CD4-positive, alpha-beta T cell treated with Interleukin-17A for 1 hour (primary cell): ENCODE measurements at places on chromosomes 1 and 21.

DNA sequence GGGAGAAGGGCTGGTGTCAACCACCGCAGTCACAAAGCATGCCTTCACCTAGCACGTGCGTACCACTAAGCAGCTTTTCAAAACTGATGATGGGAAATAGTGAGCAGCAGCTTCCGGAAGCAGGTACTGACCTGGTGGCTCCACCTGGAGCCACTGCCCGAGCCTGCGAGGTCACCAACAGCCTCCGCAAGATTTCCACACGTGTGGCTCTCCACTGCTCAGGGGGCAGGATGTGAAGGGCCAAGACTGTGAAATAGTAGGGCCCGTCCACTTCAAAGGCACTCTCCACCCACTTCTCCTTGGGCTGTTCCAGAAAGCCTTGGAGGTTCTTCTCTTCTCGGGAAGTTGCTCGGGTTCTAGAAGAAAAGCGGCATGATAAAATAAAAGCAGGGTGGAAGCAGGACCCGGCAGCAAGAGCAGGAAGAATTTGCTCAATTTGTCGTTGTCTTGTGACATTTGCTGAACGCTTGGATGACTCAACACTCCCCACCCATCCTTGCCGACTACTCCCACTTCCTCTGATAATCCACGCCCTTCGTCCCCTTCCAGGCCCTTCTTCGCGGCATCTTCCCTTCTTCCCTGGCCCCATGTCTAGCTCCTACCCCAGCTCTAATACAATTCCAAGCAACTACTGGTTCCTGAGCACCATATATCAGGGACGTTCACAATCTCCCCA is 124.9 kb upstream of the IFFO2 start:
- DNase-seq, result no peak

- no peak for DNase-seq
Observed at GRCh38 chr1:207808322-207808705, 56.5 kb downstream of the CD46 start.

- no peak for DNase-seq
Observed at GRCh38 chr1:227315629-227316346, 2.5 kb downstream of the CDC42BPA start.

- DNase-seq, result no peak
Observed at GRCh38 chr1:207893737-207894582, 17.0 kb downstream of the CD34 start.

- DNase-seq, result no peak
Observed at GRCh38 chr1:240254778-240255291, 163.2 kb downstream of the FMN2 start.

DNA sequence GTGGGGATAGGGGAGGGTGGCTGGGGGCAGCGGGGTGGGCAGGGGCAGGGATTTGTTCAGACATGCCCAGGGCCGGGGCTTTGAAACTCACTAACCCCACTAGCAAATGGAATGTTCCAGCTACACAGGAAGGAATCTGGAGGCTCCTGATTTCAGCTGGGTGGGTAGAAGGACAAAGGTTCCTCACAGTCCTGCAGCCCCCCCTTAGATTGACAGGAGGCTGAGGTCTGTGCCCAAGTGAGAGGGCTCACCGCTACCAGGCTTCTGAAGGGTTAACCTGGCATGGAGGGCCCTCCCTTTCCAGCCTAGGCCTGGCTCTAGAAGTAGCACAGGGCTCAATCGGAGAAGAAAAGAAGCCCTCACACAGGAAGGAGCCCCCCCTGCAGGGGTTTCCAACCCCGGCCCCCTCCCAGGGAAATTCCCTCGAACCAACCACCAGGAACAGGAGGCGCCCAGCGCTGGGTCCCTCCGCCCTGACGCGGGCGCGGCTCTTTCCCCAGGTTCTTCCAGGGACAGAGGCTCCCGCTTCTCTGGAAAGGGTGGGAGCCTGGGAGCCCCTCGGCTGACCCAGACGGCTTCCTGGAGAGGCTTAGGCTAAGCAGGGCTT is 3.3 kb downstream of the EPHA2 start:
- no peak for DNase-seq

- no peak for DNase-seq
Observed at GRCh38 chr1:59092126-59092525, 204.8 kb upstream of the FGGY start.

GRCh38 chr1:17639703-17640340 is 100.3 kb downstream of the ARHGEF10L start:
- DNase-seq, result no peak

DNA sequence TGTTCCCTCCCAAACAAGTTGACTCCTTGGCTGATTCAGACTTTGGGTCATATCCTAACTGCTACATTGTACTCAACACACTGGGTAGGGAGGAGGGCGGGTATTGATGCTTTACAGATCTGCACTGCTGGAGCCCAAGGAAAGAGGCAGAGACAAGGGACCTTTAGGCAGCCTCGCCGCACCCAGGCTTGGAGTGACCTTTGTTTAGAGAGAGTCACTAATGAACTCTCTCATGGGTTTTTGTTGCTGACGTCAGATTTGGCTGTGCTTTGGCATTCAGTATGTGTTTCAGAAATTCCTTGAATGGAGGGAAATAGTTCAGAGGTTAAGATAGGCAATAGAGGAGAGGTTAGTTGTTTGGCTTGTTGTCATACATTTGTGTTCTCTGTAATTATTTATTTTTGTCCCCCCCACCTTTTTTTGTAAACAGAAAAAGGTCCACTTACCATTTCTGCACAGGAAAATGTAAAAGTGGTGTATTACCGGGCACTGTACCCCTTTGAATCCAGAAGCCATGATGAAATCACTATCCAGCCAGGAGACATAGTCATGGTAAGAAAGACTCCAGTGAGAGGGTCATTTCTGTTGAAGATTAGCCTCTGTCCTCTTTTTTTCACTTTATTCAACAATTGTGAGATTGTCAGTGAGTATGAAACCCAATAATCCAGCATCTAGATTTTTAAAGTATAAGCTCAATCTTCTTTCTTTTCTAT is 116.1 kb downstream of the ATP5PO start:
- no peak for DNase-seq

DNA sequence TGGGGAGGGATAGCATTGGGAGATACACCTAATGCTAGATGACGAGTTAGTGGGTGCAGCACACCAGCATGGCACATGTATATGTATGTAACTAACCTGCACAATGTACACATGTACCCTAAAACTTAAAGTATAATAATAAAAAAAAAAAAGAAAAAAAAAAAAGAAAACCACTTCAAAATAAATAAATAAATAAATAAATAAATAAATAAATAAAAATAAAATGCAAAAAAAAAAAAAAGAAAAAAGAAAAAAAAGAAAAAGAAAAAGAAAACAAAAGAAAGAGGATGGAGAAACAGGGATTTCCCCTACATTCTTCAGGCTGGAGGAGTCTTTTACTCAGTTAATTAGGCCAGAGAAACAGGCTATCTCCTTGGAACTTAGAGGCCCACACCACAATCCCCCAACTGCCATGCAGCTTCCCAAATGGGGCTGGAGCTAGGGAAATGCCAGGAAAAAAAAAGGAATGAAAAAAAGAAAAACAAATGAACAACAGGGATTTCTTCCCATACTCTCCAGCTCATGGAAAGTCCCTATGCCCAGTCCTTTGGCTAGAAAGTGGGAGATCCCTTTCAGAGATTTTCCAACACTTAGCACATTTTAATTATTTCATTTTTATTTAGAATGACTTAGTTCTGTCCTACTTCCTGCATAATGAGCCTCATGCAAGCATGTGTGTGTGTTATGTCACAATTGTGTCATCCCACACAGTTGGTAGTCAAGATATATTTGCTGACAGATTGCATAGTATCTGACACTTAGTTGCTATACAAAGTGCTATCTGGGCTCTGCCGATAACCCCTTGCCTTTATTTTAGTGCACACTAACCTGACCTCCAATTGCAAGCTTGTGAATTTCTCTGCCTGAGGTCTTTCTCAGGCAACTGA is 486.4 kb downstream of the PLPP3 start:
- no peak for DNase-seq

DNA sequence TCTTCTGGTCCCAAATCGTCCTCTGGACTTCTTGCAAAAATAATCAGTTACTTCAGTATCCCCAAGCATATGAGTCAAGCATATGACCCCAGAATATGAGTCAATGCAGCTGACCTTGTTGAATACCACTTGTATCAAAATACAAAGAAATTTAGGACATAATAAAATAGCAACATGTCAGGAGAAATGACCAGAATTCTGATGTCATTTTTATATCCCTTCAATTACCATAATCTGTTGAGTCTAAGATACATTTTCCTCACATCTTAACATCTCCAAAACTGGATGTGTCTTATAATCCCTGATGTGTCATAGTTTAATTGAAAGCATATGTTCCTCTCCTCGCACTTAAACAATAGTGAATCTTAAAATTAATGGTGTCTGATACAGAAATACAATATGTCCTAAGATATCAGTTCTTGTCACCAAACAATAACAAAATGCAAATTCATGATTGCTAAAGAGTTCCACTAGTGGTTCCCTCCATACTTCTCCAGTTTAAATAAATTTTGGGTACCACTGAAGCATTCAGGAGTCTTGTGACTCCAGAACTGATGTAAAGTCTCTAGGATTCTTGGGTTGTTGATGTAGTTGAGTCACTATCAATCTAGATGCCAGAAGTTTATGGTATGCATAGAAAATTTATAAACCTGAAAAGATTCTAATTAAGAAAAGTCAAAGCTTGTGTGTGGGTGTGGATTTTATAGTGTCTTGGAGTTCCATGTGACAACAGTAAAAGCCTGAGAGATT is 41.8 kb downstream of the KIFAP3 start:
- DNase-seq, result no peak

DNA sequence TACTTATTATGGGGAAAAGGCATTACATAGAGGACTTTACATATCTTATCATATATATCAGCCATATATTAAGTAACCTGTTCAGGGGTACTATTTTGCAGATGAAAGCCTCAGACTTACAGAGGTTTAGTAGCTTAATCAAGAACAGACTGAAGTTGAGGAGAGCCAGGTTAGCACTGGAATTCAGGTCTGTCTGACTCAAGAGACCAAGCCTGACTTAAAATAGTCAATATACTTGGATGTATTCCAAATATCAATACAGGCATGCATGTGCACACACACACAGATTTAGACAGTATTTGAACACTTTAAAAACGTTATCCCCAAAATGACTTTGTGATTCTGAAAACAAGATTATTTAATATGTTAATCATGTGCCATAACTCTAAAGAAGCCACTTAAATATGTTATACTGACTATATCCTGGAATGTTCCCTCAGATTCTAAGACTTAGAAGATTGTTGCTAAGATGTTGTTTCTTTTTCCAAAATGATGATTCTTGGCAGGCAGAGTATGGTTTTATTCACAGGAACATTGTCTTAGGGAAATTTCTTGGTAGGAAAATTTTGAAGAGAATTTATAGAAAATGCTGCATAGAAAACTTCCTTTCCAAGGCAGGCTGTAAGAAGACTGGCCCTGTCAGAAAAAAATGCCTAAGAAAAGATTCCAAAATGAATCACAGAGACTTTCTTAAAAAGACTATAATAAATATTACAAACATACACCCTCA is 61.6 kb downstream of the ADAMTS1 start:
- DNase-seq, result no peak

DNA sequence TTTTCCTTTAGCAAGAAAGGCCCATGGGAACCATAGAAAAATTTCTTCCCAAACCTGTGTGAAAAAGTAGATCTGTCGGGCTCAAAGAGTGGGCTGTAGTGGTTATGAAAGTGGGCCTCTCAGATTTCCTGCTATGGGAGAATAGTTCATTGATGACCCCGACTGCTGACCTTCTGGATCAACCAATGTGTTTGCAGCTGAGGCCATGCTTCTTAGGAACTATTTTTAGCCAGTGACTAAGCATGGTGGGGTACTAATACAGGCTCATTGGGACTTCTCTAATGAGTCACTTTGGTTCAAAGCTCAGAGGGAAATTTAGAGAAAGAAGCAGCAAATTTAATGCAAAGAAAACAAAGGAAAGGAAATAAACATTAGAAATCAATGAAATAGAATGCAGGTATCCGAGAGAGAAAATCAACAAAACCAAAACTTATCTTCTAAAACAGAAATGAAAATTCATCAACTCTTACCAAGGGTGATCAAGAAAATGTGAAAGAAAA is 12.6 kb upstream of the PSMA5 start:
- DNase-seq, result no peak

DNA sequence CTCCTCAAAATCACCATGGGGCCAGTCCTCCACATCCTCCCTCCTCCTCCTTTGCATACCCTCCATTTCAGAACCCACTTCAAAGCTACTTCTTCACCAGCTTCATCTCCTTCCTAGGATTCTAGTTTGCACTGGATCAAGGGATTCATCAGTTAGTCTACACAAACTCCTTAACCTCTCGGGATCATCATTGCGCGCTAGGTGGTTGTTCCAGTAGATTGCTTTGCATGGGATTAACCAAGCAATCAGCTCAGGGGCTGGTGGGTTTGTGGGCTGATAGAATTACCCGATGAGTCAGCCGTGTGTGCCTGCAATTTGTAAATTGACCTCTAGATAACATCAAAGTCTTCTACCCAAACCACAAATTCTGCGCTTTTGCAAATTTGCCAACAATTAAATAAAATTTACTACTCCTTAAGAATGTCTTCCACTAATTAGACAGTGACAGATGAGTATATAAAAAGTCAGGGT is 7.7 kb downstream of the KANK4 start:
- no peak for DNase-seq

DNA sequence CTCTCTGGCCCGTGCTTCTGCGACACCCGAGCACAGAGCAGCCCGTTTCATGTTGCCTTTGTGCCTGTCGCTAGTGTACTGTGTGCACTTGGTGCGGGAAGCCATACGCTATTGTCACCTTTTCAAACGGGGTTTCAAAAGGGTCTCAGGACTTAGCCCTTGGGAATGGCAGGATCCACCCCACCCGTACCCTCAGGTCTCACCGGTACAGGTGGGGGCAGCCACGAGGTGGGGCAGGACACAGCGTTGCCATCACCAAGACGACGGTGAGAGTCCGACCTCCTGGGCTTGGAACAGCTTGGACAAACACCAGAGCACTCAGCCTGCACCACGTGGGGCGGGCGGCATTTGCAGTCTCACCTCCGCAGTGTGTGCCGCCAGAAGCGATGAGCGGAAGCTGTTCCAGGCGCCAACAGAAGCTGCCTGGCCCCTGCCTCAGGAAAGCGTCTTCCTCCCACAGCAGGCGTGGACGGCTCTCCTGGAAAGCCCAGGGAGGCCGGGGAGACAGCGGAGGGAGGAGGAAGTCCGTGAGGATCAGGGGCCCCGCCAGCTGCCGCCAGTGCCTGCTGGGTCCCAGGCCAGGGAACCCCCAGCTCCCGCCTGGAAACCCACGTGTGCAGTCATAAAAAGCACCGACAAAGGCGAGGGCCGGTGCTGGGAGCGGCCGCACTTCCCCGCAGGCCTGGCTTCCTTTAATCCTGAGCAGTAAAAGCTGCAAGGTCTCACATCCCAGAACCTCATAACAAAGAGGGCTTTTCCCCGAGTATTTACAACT is 131.3 kb upstream of the ARHGEF16 start:
- DNase-seq, result no peak

- peak; percentile 69 for DNase-seq
Observed at GRCh38 chr1:46527474-46528296, 23.8 kb downstream of the KNCN start.

DNA sequence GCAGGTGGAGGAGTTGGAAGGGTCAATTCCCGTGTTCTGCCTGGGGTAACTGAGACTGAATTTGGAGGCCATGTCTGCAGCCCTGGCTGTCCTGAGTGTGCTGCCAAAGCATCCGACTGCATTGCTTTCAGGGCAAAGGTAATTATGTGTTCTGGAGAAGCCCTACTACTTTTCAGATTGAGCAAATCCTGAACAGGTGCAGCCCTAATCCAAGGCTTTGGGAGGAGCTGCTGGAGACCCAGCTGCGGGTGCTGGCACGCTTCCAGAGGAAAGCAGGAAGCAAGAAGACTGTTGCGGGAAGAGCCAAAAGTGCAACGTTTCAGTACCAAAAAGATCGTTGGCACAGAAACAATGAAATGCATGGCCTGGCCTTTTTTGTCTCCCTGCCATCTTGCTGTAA is 73.7 kb upstream of the NRIP1 start:
- DNase-seq, result no peak

GRCh38 chr1:168835176-168835575 is 106.2 kb upstream of the DPT start:
- no peak for DNase-seq
